ENCODE measurements at places on chromosomes 1 and 21.

GRCh38 chr1:25647863-25648262 is 31.3 kb downstream of the MAN1C1 start:
- no peak for DNase-seq

DNA sequence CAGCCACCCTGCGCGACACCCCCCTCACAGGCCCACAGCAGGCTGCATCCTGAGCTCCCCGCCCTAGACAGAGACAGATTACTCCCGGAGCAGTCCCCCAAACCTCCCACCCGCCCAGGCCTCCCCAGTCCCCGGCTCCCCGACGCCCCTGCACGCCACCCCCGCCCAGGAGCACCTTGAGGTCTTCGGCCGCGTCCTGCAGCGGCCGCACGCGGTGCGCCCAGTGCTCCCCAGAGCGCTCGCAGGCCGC is 731 bp downstream of the TRIM11 start:
- peak; percentile 17 for DNase-seq

DNA sequence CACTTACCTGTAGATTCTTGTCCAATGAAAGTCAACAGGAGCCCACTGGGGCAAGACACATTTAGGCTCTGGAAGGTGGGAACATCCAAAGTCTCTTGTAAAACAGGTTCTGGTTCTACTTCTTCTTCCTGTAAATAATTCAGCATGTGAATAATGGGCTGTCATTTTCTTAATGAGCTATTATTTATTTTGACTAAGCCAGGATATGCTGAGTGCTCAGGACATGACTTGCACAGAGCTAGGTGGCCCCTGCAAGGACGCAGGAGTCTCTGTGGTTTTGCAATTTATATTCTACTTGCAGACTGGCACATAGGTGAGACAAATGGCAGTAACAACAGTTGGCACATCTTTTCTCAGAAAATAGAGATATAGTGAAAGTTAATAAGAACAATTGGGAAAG is 98.7 kb downstream of the WDR3 start:
- no peak for DNase-seq

DNA sequence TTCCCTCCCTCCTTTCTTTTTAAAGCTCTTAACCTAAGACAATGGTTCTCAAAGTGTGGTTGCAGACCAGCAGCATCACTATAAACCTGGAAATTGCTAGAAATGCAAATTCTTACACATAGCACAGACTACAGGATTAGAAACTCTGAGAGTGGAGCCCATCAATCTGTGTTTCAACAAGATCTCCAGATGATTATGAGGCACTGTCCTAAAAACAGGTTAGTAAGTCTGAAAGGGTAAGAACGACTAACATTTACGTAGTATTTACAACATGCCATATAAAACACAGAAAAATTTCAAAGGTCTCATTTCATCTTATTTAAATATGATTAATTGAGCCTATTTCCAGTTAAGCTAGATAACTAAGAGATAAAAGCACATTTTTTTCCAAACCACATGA is 138.8 kb downstream of the COP1 start:
- DNase-seq: no peak

- no peak for DNase-seq
These were observed 6.9 kb upstream of the EFNA3 start for GRCh38 chr1:155071701-155072100.

DNA sequence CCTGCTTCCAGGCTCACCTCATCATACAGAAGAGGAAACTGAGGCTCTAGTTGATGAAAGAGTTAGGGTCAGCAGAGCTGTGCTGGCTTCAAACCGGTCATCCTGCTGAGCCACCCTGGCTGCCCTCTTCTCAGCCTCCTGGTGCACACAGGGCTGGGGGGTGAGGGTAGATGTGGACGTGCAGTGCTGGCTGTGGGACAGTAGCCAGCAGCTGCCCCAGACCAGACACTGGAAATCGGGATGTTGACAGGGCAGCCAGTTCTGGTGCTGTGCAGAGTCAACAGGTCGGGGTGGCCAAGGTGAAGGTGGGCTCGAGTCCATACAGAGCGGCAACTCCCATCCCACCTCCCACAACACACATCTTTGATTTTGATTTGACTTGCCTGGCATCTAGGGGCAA is 1.5 kb upstream of the CLCNKA start:
- no peak for DNase-seq

GRCh38 chr1:171953835-171954234 is 112.5 kb downstream of the DNM3 start:
- no peak for DNase-seq

- DNase-seq: no peak
These were observed 100.4 kb downstream of the XCL2 start for GRCh38 chr1:168443356-168443755.

DNA sequence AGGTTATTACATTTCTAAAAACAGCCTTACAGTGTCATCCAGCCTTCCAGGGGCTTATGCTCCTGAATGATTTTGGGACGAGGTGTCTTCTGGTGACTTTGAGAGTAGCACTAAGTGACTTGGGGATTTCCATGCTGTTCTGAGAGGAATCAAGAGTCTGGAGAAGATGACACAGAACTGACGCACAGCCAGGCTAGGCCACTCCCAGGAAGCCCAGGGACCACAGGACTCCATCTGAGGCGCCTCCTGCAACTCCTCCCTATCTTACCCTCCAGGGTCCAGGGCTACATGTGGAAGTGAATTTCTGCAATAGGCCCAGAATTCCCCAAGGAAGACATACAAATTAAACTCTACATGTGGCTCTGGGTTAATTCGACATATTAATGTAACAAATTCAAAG is 92.5 kb downstream of the SLC25A24 start:
- DNase-seq: peak; percentile 76

GRCh38 chr21:38303300-38303699 is 46.5 kb downstream of the KCNJ15 start:
- DNase-seq: no peak

GRCh38 chr1:71667216-71667615 is 586.4 kb upstream of the ZRANB2 start:
- DNase-seq: no peak

DNA sequence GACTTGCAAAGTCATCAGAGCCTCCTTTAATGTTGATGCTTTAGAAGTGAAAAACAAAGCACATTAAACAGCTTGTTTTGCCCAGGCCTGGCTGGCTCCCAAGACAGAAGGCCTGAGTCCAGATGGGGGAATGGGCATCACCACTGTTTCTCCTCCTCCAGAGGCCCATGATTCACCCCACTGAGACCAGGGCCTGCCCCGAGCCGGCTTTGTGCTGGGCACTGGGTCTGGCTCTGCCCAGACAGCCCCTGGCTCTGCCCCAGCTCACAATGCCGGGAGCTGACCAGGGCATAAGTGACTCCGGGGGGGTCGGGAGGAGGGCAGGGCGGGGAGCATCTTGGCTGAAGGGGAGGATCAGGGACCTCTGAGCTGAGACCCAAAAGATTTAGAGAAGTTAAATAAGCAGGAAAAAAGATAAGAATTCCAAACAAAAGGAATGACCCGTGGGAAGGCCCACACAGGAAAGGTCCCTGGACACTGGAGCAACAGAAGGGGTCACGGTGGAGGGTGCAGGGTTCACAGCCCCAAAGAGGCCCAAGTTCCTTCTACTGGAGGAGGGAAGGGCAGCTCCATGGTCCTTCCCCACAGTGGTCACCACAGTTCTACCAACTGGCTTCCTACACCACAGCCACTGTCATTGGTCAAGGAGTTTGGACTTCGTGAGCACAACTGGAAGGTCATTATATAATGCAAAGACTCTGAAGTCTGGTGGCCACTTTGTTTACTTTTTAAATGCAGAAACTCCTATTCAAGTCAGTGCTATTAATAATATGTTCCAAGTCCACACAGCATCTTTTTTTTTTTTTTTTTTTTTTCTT is 5.5 kb downstream of the C2CD2 start:
- DNase-seq: no peak

GRCh38 chr1:39761557-39762260 is 9.4 kb downstream of the OXCT2 start:
- DNase-seq: no peak

- DNase-seq: no peak
These were observed 29.4 kb upstream of the SLC19A1 start for GRCh38 chr21:45571641-45572040.

GRCh38 chr1:183416850-183417771 is 1.1 kb downstream of the NMNAT2 start:
- peak; percentile 66 for DNase-seq

DNA sequence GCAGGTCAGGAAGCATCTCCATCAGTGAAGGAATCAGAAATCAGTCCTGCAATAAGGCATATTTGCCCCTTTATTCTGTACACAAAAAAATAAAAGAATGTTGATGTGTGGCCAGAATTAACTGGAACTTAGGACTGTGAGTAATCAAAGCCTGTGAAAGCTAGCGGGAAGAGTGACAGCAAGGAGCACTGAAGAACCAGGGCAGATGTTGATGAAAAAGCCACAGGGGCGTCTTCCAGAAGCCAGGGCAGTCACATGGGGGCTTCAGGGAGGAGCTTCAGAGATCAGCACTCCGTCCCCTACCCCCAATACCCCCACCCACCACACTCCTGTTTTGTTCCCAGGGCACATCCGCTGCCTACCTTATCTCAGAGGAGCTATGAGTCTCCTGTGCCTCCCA is 502.8 kb downstream of the AJAP1 start:
- DNase-seq: no peak

- peak; percentile 93 for DNase-seq
These were observed at the start of gene YY1AP1 for GRCh38 chr1:155688324-155689080. Gene YY1AP1, minus strand, starts transcription at chr1:155688774. Its CDS starts 8,338 bp downstream, at chr1:155680436.

DNA sequence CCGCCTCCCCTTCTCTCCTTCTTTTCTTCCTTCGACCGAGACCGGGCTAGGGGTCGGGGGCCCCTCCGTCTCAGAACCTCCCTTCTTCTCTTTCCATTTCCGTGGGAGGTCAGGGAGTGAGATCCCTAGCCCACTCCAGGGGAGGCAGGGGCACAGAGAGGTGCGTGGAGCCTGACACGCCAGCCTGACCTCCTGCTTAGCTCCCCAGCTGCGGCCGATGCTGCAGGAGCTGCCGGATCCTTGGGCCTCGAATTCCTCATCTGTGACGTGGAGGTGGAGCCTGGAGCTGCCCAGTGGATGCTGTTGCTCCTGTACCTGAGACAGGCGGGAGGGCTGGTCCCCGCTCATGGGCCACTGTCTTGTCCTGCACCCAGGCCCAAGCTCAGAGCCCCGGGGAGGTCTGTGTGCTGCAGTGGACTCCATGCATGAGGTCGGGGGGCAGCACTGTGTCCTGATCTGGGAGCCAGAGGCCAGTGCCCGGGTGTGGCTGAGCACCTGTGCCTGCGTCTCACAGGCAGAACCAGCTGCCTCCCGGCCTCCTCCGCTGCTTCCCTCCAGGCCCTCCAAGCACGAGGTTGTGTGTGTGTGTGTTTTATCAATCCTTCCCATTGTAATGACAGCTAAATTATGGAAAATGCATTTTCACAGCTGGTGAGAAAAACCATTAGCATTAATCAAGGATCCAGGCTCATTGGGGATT is 55.3 kb upstream of the TTC34 start:
- DNase-seq: no peak

DNA sequence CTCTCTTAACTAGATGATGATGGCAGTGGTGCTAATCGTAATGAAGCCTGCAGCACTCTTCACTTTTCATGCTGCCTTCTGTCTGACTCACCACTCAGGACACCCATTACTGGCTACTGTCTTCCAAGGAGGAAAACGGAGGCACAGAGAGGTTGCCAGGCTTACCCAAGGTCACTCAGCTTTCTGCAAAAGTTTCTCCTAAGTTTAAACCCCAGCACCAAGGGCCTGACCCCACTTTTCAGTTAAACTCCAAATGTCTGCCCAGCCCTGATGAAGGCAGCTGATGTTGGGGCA is 78.1 kb upstream of the RUNX3 start:
- DNase-seq: no peak

DNA sequence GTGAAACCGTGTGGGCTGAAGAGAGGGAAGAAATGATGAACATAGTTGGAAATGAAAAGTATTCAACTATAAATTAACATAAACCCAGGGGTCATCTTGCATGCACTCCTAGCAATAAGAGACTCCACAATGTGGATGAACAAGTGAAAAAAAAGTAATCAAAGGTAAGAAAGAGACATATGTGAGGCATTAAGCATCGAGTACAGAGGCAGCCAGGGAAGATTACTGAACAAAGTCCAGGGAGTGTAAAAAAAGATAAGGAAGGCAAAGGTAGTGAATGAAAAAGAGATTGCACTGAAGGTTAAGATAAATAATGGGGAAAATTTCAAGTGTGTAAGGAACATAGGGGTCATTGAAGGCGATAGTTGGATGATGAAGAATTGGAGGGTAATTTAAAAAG is 330.8 kb upstream of the PROX1 start:
- no peak for DNase-seq

DNA sequence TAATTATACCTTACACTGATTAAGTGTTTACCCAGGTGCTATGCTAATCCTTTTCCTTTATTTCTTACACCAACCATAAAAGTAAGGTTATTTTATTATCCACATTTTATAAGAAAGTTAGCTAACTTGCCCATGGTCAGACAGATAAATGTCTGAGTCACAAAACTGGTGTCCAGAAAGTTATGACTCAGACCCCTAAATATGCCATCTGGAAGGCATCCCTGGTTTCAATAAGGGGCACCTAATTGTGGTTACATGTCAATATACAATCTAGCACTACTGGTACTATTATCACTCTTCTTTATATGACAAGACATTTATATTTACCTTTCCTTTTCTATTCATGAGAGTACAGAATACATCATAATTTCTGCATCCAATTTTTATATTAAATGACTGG is 496.5 kb upstream of the ADGRL2 start:
- DNase-seq: no peak

All from activated naive CD4-positive, alpha-beta T cell treated with anti-CD3 and anti-CD28 coated beads for 36 hours (primary cell).